ENCODE measurements at places on chromosomes 2 and 18.

DNA sequence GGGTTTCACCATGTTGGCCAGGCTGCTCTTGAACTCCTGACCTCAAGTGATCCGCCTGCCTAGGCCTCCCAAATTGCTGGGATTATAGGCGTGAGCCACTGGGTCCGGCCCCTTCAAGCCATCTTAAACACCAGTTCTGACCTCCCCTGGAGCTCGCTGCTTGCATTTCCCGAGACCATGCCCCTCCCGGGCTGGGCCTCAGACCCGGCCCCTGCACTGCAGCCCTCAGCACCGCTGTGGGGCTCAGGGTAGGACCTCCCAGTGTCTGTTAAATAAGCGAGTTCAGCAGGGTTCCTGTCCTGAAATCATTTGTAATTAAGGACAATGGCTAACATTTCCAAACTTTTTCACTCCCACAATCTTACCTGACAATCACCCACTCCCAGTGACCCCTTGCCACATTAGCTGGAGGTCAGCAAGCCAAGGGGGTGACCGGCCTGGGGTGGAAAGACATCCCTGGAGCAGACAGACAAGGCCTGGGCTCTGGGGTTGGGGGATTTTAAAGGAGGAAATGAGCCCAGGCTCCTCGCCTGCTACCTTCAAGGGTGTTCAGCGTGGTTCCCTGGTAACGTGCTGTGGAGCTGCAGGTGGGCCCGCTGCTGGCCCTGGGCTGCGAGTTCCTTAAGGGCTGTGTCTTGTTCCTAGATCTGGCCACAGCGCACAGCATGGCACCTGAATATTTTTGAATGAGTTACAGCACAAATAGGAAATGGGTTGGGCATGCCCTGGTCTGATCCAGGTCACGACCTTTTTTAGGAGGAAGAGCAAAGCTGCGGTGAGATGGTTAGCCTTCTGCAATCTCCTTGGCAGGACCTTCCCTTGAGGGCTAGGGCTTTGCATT lies 15.1 kb downstream of the CYS1 start:
- no peak for DNase-seq

DNA sequence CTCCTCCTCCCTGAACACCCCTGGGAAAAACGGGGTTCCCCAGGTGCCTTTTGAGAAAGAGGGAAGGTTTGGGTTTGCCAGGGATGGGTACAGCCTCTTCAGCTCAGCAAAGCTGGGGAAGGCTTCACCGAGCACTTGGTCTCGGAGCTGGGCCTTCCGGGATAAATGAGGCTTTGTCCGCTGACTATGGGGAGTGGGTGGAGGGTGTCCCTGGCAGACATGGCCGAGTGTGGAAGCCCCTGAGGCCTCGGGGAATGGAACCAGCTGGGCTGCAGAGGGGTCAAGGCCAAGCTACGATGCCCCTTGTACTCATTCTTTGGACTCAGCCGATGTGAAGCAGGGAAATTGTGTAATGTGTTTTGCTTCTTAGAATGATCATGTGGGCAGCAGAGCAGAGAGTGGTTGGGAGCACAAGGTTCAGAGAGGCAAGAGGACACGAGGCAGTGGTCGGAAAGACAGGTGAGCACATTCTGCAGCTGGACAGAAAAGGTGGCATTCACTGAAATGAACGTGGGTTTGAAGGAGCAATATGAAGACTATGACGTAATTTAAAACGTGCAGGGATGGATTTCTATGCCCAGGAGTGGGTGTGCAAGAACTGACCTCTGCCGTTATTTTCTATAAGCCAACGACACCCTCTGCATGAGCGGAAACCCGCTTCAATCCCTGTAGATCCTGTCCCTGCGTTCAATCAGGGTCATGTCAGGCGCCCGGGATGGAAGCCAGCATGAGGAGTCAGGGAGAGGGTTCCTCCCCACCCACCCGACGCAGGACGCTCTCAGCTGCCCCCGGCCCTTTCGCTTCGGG lies 142.6 kb downstream of the PXDN start:
- DNase-seq: no peak

DNA sequence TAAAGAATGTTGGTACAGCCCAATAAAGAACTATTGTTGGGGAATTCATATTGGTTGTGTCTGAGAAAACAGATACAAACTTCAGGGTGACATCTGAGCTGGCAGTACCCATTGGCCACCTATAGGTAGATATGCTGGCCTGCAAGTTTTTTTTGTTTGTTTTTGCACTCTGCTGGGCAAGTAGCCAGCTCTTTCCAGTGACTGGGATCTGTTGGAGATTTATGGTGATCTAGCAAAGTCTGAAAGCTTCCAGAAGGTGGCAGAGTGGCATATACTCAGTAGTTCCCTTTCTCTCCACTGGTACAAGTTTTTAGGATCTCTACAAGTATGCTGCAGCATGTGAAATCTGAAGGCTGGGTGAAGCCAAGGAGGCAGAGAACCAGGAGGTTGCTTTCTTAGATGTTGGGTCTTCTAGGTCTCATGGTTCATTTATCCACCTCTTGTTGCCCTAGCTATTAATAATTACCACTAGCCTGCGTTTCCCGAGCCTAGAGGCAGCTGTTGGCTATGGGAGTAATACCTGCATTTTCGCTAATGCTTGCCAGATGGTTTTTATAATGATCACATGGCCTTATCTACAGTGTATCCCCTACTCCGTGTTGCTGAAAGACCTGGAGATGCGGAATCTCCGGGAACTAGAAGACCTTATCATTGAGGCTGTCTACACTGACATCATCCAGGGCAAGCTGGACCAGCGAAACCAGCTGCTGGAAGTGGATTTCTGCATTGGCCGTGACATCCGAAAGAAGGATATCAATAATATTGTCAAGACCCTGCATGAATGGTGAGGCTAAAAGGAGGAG lies 9.5 kb downstream of the COPS7B start:
- DNase-seq: no peak

- DNase-seq: no peak
These were observed 48.0 kb downstream of the TEX44 start for GRCh38 chr2:231640641-231641111.

DNA sequence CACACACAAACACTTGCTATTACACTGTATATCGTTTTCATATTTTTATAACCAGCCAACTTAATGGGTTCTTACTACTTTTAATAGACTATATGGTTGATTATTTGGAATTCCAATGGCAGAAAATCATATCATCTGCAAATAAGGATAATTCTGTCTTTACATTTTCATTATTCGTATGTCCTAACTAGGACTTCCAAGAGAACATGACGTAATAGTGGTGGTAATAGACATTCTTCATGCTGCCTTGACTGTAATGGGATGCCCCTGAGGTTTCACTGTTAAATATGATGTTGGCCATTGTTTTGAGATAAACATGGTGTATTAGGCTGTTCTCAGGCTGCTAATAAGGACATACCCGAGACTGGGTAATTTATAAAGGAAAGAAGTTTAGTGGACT lies 45.2 kb downstream of the DYNAP start:
- no peak for DNase-seq

GRCh38 chr18:35572644-35573043 lies 8.9 kb upstream of the GALNT1 start:
- no peak for DNase-seq

DNA sequence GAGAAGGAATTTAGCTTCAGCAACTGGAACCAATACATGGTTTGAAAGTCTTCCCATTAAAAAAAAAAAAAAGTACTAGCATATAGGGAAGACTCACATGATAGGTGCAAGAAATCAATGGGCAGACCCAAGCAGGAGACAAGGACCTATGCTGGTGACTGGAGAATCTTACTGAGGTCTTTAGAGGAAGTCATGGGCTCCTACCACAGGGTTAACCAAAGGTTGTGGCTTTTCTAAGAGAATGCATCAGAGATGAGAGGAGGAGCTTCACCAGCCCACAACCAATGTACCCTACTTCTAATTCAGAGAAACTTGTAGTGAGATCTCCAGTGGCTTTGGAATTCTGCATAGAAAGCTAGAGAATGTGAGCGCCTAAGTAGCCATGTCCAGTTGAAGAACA lies 207.4 kb downstream of the NCKAP5 start:
- no peak for DNase-seq

DNA sequence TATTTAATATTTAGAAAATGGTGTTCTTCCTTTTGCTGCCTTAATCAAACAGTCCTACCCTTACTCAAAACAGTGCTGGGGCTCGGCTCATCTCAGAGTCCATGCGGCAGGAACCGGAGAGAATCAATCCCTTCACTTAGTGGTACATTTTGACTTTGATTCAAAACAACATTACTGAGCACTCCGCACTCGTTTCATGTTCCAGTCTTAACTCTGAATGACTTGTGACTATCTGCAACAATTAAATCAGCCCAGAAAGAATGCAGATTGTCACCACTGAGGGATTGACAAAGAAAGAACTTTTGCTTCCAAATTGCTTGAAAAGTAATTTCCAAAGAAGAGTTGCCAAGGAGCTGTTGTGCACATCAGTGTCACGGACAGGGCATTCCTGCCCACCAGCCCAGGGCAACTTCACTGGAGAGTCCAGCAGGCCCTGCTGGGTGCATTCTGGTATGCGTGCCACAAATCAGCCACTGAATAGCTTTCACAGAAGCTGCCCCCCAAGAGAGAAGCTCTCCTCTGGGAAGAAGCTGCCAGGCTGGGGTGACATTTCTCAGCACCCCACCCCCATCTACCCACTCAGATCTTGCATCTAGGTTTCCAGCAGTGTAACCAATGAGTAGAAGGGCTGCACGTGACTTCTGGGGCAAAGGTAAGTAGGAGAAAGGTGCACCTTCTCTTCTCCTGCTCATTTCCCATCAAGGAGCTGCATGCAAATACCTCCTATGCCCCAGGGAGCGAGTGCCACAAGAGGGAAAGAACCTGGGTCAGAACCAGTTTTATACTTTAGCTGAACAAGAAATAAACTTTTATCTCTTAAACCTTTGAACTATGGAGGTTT lies 84.6 kb upstream of the ATP8B1 start:
- no peak for DNase-seq

GRCh38 chr2:22521620-22522019 lies 863.4 kb upstream of the KLHL29 start:
- no peak for DNase-seq

GRCh38 chr2:143906850-143907249 lies 613.1 kb downstream of the ZEB2 start:
- no peak for DNase-seq

DNA sequence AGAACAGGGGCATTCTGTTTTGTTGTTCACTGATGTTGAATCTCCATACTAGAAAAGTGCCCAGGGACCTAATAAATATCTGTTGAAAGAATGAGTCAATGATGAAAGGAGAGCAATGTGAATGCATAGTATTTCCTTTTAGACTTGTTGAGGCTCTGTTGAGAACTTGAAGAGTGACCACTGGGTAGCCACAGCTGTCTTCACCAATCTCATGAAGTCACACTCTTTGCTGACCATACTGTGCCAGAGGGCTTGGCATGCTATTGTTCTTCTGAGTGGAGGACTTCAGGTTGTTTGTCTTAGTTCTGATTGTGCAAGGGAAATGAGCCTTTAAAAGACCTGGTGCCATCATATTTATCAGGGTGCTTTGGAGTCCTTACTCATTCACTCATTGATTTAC lies 41.6 kb upstream of the NT5C1B start:
- no peak for DNase-seq

- DNase-seq: no peak
These were observed 52.2 kb downstream of the SMAD7 start for GRCh38 chr18:48898521-48898920.

- no peak for DNase-seq
These were observed 1.9 kb downstream of the CD302 start for GRCh38 chr2:159795841-159796690.

GRCh38 chr2:196957442-196957841 lies 30.9 kb upstream of the PGAP1 start:
- DNase-seq: no peak

GRCh38 chr18:3454365-3455089 lies 4.6 kb downstream of the TGIF1 start:
- DNase-seq: no peak

- DNase-seq: no peak
These were observed 487.7 kb downstream of the LRRTM4 start for GRCh38 chr2:77034445-77034844.

DNA sequence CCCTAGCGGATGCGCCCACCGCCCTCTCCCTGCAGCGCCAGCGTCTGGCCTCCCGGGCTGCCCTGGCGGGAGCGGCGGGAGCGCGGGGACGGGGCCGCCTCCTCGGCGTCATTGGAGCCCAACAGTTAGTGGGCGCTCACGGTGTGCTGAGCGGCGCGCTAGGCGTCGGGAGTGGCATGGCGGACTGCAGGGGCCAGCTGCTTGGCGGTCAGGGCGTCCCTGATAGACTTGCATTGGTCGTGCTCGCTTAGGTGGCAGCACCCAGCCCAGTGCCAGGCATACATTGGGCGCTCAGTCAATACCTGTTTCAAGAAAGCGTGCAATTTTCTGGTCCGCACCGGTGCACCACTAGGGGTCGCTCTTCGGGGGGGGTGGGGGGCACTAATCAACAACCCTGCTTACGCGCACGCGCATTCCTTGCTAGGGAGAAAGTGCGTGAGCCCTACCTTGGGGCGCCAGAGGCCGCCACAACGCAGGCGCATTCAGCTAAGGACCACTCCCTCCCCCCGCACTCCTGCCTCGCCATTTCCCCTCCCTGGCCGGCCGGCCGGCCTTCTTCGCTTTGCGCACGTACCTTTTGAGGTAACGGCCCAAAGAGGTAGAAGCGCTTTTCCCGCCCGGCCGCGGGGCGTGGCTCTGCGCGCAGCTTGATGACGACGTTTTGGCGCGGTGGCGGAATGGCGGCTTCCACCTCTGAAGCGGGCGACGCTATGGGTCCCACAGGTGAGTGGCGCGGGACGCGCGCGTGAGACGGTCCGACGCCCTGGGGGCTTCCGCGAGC lies 411 bp upstream of the MZT2A start:
- peak; percentile 75 for DNase-seq

- no peak for DNase-seq
These were observed 10.4 kb downstream of the COPS9 start for GRCh38 chr2:240125742-240126141.

DNA sequence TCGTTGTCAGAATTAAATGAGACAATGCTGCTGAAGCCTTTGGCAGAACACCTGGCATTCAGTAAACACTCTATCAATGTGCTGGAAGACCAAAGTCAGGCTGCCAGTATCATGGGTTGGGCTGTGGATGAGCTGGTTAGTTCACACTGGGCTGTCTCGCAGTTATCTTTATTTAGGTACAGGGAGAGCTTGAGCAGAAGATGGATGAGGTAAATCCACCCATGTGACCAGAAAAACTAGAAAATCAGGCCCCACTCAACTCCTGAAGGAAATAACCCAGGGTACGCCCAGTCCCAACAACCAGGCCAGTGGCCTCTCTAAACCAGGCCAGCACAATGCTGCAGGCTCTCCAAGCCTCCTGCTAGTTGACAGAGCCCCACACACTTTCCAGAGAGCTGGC lies 330.3 kb downstream of the TNS1 start:
- no peak for DNase-seq
